ENCODE measurements at places on chromosomes 1 and 21.

DNA sequence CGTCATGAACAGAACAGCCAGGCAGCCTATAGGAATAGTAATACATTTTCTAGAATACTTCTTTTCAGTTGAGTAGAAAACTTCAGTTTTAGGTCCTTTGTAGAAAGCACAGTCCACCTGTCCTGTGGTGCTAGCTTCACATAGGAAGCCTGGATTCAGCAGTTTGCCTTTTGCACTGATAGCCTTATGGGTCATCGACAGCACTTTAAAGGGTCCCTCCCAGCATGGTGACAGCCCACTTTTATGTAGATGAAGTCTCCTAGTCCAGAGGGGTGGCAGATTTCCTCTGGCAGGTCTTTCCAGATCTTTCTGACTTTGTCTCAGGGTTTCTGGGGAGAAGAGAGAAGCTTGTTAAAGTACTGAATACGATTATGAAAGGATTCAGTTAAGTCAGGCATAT lies 161.4 kb upstream of the TNR start:
- DNase-seq: no peak

- DNase-seq: no peak
Observed at GRCh38 chr1:74420467-74420866, 91.9 kb downstream of the LRRC53 start.

DNA sequence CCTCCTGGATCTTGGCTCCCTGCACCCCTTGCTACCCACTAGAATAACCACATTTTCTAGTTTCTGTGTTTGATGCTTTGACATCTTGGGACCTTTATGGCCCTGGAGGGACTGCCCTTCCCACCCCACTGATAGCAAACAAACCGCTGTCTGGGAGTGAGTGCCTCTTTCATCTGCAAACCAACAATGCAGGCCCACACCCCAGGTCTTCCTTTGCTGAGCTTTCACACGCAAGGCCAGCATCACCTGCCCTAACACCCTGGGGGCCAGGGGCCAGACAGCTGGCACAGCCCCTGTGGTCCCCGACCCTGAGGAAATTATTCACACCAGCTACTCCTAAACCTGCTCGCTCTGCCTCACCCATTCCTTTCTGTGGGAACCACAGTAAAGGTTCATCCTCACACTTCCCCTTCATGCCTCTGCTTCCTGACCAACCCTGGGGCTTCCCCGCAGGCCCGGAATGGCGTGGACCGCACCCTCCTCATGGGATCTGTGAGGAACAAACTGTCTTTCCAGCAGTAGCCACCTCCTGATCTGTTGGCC lies 15.4 kb downstream of the SLC2A7 start:
- no peak for DNase-seq

DNA sequence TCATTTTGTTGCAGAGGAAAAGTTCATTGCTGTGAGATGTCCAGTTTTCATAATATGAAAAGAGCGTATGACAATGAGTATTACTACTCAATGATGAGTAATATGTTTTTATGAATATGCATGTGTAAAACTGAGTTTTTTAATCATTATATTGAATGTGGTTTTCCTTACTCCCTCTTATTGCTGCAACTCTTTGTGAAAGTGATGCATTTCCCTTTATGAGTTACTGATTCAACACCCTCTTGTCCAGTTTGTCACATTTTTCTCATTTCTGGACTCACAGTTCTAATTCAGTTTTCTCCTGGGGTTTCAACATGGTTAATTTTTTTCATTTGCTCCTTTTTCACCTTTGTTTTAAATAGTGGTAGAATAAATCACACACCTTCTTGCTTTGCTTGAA lies 35.2 kb upstream of the KCNJ15 start:
- DNase-seq: no peak

DNA sequence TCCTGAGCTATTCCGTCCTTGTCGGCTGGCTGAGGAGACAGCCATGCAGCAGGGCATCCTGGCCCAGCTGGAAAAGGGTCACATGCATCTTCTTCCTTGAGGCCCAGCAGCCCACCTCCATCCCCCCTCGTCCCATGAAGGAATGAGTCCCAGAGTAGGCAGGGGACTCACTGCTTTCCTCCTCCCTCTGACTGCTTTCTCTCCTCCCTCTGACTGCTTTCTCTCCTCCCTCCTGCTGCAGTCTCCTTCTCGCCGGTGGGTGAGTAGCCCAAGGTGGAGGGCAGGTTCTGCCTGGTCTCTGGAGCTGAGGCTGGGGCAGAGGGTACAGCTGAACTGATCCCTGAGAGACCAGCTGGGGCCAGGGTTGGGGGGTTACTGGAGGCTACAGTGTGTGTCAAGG lies 13.5 kb downstream of the NTRK1 start:
- no peak for DNase-seq

DNA sequence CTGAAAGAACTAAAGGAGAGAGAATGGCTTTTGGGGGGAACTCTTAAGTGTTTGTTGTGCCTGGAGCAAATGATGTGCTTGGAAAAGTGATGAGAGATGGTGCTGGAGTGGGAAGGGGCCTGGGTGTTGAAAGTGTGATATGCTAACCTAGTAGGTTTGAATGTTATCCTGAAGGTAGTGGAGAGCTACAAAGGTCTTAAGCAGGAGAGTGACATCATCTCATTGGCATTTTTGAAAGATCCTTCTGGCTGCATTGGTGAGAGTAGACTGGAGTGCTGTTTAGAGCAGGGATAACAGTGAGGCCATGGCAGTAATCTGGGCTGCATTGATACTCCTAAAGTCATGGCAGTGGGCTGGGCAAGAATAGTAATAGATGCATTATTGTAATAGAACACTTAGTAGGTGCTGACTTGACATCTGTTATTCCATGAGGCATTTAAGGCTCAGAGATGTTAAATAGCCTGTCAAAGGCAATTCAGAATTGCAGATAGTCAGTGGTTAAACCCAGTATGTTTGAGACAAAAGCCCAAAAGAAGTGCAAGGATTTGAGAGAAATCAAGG lies 44.5 kb downstream of the MDM4 start:
- no peak for DNase-seq

DNA sequence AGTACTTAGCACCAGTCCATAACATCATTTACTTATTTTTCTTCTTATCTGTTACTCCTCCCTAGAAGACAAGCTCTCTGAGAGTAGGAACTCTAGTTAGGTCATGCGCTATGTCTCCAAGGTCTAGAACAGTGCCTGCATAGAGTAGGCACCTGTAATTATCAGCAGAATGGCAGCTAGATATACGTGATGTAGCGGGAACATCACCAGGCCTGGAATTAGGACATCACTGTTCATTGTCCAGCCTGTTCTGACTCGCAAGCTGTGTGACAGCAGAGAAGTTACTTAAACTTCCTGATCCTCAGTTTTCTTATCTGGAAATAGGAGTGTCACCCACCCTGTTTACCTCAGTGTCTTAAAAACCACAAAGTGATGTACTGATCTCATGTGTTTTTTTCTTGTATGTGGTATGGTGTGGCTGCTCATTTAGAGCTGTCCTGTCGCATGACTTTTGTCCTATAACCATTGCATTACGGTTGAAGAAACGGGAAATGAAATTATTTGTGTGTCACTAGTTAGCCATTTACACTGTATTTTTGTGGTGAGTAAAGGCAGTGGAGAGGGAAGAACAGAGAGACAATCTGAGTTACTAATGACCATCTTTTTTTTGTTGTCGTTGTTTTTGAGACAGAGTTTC lies 37.1 kb upstream of the EXO1 start:
- DNase-seq: no peak

GRCh38 chr1:215393476-215393875 lies 173.6 kb upstream of the KCTD3 start:
- DNase-seq: no peak

DNA sequence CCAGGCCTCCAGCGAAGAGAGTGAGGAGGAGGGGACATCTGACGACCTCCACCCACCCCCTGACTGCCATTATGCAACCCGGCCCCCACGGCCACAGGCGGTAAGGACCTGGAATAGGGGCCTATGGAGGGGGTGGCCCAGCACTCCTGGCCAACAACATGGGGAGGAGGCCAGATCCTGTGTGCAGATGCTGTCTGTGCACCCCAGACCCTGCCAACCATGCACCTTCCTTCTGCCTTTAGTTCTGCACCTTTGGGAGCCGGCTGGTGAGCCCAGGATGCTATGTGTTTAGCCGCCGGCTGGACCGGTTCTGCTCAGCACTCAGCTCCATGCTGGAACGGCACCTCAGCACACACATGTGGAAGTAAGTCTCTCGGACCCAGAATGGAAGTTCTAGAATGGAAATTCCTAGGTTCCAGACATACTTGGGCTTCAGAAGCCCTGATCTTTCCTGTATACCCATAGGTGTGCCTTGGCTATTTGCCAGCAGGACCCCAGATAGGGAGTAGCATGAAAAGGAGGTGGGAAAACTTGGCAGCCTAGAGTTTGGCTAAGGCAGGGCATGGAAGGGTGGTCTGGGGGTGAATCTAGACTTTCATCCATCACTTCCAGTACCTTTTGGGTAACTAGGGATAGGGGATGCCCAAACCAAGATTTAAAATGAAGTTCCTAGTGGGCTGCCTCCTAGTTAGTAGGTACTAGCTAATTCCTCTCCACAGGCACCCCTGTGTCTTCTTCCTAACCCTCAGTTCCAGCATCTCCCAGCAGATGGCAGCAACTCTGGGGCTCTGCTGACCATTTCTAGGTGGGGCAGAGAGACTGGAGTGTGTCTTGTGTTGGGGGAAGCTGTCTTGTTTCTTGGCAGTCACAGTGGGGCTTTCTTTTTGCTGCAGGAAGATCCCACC lies 3.6 kb upstream of the CYB561D1 start:
- no peak for DNase-seq

GRCh38 chr1:33048426-33048825 lies 11.7 kb upstream of the AK2 start:
- DNase-seq: no peak

- no peak for DNase-seq
Observed at GRCh38 chr21:14358775-14359174, 24.2 kb downstream of the HSPA13 start.

DNA sequence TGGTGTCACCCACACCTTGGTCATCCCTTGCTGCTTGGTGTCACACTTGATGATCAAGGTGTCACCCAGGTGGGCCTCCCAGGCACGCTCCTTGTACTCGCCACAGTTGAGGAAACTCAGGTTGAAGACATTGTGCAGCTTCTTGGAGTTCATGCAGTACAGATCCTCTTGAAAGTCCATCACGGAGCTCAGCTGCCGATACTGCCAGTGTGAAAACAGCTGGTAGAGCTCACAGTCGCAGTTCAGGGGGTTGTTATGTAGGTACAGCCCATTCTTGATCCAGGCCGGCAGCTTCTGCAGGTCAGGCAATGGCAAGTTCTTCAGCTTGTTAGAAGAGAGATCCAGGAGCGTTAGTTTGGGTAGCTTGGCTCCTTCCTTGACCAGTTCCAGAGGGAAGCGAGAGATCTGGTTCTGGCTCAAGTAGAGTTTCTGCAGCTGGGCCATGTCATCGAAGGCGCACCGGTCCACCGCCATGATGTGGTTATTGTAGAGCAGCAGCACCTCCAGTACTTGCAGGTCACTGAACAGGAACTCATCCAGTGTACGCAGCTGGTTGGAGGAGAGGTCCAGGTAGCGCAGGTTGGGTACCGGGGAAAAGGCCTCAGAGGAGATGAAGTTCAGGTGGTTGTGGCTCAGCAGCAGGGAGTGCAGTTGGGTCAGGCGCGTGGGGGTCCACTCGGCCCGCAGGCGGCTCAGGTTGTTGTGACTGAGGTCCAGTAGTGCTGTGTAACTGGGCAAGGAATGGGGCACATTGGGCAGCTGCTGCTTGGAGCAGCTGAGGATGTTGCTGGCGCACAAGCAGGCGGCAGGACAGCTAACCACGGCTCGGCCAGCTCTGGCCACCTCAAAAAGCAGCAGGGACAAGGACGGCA lies 1.3 kb downstream of the AMIGO1 start:
- DNase-seq: no peak

DNA sequence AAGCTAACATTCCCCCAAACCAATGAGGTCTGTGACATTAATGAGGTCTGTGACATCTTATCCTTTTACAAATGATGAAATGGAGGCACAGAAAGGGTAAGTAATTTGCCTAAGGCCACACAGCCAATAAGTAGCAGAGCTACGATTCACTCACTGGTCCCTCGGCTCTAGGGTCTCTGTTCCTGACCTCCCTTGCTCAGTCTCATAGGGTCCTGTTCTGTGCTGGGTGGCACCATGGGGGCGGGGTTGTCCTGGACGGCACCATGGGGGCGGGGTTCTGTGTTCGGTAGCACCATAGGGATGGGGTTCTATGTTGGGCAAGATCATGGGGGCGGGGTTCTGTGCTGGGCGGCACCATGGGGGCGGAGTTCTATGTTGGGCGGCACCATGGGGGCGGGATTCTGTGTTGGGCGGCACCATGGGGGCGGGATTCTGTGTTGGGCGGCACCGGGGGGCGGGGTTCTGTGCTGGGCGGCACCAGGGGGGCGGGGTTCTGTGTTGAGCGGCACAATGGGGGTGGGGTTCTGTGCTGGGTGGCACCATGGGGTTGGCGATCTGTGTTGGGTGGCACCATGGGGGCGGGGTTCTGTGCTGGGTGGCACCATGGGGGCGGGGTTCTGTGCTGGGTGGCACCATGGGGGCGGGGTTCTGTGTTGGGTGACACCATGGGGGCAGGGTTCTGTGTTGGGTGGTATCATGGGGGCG lies 55.6 kb downstream of the CLSTN1 start:
- DNase-seq: no peak

- no peak for DNase-seq
Observed at GRCh38 chr1:219574484-219575087, 38.3 kb downstream of the ZC3H11B start.

DNA sequence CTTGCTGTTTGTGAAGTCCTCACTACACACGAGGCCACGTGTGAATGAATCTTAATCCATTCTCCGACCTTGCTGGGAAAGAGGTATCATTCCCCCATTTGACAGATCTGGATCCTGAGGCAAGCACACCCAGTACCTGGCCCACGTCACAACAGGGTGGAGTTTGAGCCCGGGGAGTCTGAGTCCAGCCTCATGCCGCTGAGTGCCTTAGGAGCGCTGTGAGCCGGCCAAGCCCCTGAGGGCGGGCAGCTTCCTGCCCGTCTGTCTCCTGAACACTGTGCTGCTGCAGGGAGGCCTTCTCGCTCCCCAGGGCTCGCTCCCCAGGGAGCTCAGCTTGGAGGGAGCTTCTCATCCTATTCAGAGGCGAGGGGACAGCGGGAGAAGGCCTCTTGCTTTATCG lies 29.7 kb downstream of the SLC45A1 start:
- no peak for DNase-seq

GRCh38 chr1:179077396-179077795 lies 4.5 kb upstream of the TOR3A start:
- DNase-seq: no peak

- DNase-seq: no peak
Observed at GRCh38 chr21:38758501-38759214, 47.1 kb upstream of the ETS2 start.

GRCh38 chr1:111598544-111598943 lies 21.0 kb upstream of the RAP1A start:
- no peak for DNase-seq

DNA sequence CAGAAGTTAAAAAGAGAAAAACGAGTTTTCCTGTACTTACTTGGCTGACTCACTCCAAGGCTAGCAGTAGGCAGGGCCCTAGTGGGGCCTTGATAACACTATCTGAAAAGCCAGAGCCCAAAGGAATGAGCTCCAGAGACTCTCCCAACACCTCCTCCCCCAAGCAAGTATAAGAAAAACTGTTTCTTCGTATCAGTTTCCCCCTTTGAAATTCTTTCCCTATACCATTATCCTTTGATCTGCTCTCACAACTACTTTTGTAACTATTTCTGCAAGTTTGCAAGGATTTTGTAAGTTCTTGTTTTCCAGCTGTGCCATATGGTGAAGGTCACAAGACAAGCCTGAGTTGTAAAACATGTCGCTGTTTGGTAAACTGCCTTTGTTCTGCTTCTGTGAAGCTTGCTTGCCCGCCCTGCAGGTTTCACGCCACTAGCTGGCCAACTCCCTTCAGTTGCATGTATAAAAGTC lies 36.5 kb upstream of the KCNJ15 start:
- no peak for DNase-seq

Measured in mesenteric fat pad (tissue), 1 donor.